ENCODE measurements at places on chromosomes 11 and 22. TPM values are rescaled to one million over a fixed set of nuclear protein-coding genes. Genes with fewer than 3 reads are reported as not detected.
A peak's percentile ranks its signal among the peaks of the same experiment; 100 is the strongest.

RTN4RL2 gene
- total RNA-seq, result 2.4 TPM

FAM180B gene
- total RNA-seq, result 0.50 TPM

GRCh38 chr11:70402685-70403084 lies 4.4 kb downstream of the CTTN start:
- H3K4me1 ChIP-seq, result peaks cover 14% of the 10 kb centered on the region
- no peaks in the 10 kb centered on the region for H3K27me3 ChIP-seq
- no peaks in the 10 kb centered on the region for H3K36me3 ChIP-seq
- H3K4me3 ChIP-seq, result no peak overlapping the region
- no peak for DNase-seq

DNA sequence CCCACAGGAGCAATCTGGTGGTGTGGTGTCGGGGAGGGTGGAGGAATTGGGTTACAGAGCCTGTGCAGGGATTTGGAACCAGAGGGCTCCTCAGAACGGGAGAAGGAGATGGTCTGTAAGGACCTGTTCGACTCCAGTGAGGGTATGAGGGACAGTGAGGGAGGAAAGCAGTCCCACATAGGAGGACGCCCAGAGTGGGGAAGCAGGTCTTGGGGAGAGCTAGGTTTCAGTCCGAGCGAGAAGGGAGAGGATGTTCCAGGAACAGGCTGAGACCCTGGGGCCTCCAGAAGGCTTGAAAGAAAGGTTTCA lies 32.0 kb upstream of the GNAZ start:
- DNase-seq, result no peak
- H3K4me1 ChIP-seq, result no peaks in the 10 kb centered on the region
- H3K27me3 ChIP-seq, result no peaks in the 10 kb centered on the region
- no peak overlapping the region for H3K4me3 ChIP-seq

C11orf42 gene
- total RNA-seq, result not detected

APOC3 gene
- 2,825 TPM for total RNA-seq

- peaks cover 11% of the 10 kb centered on the region for H3K36me3 ChIP-seq
- H3K4me3 ChIP-seq, result no peak overlapping the region
- H3K4me1 ChIP-seq, result no peaks in the 10 kb centered on the region
- no peak for DNase-seq
- H3K27ac ChIP-seq, result no peak overlapping the region
Measured at GRCh38 chr22:29288837-29289236, 17.6 kb upstream of the GAS2L1 start.

MMP13 gene
- 0.57 TPM for total RNA-seq

DNA sequence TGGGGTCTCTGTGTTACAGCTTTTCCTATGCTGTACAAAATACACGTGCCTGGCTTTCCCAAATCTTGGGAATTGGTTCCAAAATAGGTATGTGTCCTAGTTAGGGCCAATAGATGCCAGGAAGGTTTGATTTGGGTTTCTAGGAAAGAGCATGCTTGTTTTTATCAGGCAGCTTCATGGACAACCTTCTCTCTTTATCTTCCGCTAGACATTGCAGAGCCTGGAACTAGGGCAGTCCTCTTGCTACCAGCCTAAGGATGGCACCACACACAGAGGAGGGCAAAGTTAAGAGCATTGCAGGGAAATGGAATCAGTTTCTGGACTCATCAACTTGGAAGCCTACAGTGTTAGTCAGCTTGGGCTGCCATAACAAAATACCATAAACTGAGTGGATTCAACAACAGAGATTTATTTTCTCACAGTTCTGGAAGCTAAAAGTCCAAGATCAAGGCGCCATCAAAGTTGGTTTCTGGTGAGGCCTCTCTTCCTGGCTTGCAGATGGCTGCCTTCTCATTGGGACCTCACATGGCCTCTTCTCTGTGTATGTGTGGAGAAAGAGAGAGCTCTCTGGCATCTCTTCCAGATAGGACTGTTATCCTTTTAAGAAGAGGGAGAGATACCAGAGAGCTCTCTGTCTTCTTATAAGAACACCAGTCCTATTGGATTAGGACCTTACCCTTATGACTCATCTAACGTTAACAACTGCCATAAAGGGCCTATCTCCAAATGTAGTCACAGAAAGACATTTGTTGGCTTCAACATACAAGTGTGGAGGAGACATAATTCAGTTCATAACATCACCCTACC lies 27.3 kb upstream of the CREB3L1 start:
- peaks cover 55% of the 10 kb centered on the region for H3K4me1 ChIP-seq
- H3K27ac ChIP-seq, result peak overlapping the region; percentile 91
- H3K4me3 ChIP-seq, result no peak overlapping the region
- H3K36me3 ChIP-seq, result no peaks in the 10 kb centered on the region

DNA sequence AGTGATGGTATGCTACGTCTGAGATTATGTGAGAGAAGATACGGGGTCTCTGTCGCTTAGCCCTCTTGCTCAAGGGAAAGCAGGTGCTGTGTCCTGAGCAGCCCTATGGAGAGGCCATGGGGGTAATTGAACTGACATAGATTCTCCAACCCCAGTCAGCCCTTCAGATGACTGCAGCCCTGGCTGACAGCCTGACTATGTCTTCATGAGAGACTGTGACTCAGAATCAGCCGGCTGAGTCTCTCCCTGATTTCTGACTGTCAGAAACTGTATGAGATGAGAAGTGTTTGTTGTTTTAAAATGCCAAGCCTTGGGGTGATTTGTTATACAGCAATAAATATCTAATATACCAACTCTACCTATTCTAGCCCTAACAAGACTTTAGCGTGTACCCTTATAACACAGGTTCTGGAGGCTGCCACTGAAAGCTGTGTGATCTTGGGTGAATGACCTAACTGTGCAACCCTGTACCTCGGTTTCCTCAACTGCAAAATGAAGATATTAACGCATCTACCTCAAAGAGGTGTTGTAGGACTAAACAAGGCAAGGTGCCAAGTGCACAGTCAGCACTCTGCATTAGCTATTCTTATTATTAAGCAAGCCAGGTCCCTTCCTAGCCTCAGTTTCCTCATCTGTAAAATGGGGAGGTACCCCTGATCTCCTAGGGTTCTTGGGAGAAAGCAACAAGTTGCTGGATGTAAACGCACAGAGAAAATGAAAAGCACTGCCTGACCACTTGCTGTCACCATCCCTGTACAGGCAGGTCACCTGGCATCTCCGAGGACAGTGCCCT lies 24.9 kb downstream of the SLC43A1 start:
- no peaks in the 10 kb centered on the region for H3K4me1 ChIP-seq
- DNase-seq, result no peak
- H3K27ac ChIP-seq, result no peak overlapping the region
- no peak overlapping the region for H3K4me3 ChIP-seq
- no peaks in the 10 kb centered on the region for H3K36me3 ChIP-seq
- H3K27me3 ChIP-seq, result no peaks in the 10 kb centered on the region

GRCh38 chr22:47573141-47573540 lies 810.7 kb downstream of the TBC1D22A start:
- H3K4me3 ChIP-seq, result no peak overlapping the region
- H3K4me1 ChIP-seq, result no peaks in the 10 kb centered on the region
- no peak for DNase-seq
- H3K27me3 ChIP-seq, result no peaks in the 10 kb centered on the region
- no peak overlapping the region for H3K27ac ChIP-seq

- H3K27ac ChIP-seq, result no peak overlapping the region
- no peak overlapping the region for H3K4me3 ChIP-seq
- H3K36me3 ChIP-seq, result no peaks in the 10 kb centered on the region
- peaks cover 4% of the 10 kb centered on the region for H3K4me1 ChIP-seq
Measured at GRCh38 chr11:33685082-33685481, 15.5 kb downstream of the C11orf91 start.

DNA sequence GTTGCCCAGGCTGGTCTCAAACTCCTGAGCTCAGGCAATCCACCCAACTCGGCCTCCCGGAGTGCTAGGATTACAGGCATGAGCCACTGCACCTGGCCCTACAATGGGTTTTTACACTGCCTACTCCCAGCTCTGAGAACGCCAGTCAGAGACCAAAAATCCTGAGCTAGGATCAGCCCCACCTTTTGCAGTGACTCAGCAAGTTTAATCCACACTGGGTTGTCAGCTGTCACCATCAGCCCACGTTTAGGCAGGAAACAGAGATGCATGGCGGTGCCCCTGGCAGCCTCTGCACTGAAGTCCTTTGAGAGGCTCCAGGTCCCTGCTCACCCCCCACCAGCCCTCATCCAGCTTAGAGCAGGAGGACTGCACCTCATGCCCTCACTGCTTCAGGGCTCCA lies 117.6 kb downstream of the ARHGAP8 start:
- no peaks in the 10 kb centered on the region for H3K27me3 ChIP-seq
- no peaks in the 10 kb centered on the region for H3K36me3 ChIP-seq
- H3K4me3 ChIP-seq, result no peak overlapping the region
- peak; percentile 36 for DNase-seq
- no peaks in the 10 kb centered on the region for H3K4me1 ChIP-seq

GRCh38 chr11:69229511-69229910 lies 64.4 kb upstream of the MYEOV start:
- H3K36me3 ChIP-seq, result no peaks in the 10 kb centered on the region
- H3K27ac ChIP-seq, result no peak overlapping the region
- no peaks in the 10 kb centered on the region for H3K4me1 ChIP-seq
- H3K27me3 ChIP-seq, result peaks cover 6% of the 10 kb centered on the region

DNA sequence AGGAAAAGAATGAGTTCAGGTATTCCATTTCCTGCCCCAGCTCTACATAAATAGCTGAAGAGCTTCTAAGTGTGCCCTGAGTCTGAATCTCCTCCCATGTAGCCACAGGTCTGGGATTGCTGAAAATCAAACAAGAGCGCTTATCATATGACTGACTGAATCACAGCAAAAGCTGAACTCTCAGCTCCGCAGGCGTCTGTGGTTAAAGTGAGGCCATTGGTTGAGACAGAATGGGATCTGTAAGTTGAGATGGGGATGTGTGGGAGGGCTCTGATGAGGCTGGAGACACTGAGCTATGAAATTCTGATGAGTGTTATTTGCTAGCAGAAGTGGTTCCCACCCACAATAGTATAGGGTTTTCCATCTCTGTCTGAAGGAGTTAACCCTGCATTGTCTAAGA lies 637.0 kb downstream of the OPCML start:
- H3K4me1 ChIP-seq, result no peaks in the 10 kb centered on the region
- peak; percentile 24 for DNase-seq
- H3K4me3 ChIP-seq, result no peak overlapping the region
- peak overlapping the region; percentile 70 for H3K27ac ChIP-seq
- no peaks in the 10 kb centered on the region for H3K27me3 ChIP-seq
